NCI-H345 (cell line): ENCODE measurements at places on chromosomes 7 and 10.

GRCh38 chr10:42177077-42177792 is 461.1 kb downstream of the ZNF33B start:
- DNase-seq, result no peak

GRCh38 chr10:127423218-127423915 is 125.7 kb upstream of the NPS start:
- no peak for DNase-seq

DNA sequence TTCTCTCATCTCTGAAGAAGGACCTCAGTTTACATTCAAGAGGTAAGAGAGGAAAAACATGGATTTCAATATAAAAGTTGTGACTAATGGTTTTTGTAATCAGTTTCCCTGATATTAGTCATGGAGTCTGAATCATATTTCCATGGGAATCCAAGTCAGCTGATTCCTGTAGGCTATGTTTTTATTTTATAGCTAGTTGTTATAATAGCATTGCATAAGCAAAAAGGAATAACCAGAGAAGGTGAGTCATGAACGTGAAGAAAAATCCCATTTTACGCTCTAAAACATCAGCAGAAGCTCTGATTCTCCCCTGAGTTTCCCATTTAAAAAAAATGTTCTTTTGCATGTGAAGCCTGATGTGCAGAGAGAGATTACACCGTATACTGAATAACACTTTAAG is 299.3 kb downstream of the SFMBT2 start:
- no peak for DNase-seq

DNA sequence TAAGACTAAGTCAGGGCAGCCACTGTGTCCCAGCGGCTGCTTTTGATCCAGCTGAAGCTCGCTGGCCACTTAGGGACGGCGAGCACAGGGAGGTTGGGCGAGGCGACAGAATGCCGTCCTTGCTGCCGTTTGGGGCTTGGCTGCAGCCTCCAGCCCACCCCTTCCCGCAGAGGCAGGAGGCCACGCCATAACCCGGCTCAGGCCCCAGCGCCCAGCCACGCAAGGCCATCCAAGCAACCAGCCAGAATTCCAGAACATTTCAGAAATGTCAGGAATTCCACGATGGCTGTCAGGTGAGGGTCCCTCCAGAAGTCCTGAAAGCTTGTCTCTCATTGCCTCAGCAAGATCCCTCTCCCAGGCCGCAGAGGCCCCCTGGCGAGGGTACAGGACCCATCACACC is 479.1 kb upstream of the FOXK1 start:
- no peak for DNase-seq

GRCh38 chr7:90246171-90246570 is 1.2 kb downstream of the CFAP69 start:
- no peak for DNase-seq

GRCh38 chr7:27094304-27095049 is 1.3 kb downstream of the HOXA1 start:
- no peak for DNase-seq

DNA sequence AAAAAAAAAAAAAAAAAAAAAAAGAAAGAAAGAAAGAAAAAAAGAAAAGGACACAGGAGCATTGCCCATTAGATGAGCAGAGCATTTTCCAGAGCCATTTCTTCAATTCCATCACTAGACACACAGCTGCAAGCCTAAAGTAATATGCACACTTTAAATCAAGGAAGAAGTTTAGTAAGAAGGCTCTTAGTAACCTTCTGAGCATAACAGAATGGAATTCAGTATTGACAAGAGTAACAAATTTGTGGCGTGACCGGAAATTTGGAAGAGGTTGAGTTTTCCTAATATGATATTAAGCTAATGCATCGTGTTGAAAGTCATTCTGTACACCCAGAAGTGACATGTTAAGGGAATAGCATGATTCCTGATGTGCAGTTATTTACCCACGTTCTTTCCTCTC is 35.3 kb downstream of the SMURF1 start:
- no peak for DNase-seq

GRCh38 chr7:76054123-76055120 is 6.5 kb downstream of the MDH2 start:
- peak; percentile 8 for DNase-seq

DNA sequence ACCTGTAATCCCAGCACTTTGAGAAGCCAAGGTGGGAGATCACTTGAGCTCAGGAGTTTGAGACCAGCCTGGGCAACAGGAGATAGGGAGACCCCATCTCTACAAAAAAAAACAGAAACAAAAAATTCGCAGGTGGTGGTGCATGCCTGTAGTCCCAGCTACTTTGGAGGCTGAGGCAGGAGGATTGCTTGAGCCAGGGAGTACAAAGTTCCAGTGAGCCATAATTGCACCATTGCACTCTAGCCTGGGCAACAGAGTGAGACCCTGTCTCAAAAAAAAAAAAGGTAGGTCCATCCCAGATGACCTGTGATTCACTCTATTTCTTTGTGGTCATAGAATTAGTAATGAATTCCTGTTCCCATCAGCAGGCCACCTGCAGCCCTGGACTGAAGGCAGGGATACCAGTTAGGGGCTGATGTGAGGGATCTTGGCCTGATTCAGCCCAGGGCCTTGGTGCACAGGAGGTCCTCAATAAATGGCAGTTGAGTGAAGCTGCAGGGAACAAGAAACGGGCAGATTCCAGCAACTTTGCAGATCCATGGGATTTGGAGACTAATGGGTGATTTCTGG is at the start of gene MYH16:
TSS of gene MYH16 (plus strand) at position 364 of the 570 bp plus-strand sequence.
- no peak for DNase-seq

DNA sequence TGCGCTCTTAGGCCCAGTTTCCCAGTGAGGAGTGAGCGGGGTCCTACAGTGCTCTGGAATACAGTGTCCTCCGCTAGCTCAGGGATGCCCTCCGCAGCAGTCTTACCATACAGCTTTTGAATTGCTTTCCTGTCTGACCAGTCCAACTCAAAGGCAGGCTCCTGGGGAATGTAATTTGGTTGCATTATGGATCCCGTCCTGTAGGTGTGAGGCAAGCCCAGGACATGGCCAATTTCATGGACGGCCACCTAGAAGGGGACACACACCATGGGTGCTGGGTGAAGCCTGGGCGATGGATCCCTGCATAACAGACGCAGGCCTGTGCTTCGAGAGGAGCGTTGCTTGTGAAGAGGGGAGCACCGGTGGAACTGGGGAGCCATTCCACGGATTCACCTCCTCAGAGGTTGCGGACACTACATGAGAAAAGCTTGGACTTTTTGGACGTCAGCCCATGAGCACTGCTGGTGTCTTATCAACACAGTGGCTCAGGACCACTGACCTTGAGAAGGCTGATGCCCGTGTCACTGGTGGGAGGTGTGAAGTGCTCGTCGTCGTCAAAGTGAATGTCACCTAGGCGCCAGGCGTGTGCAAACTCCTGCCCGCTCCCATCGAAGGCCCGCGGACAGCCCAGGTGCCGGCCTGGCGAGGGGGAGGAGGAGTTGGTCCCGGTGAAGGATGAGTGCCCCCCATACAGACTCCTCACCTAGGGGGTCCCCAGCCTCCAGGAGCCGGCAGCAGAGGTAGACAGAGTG is 3.3 kb downstream of the MMP21 start:
- no peak for DNase-seq

DNA sequence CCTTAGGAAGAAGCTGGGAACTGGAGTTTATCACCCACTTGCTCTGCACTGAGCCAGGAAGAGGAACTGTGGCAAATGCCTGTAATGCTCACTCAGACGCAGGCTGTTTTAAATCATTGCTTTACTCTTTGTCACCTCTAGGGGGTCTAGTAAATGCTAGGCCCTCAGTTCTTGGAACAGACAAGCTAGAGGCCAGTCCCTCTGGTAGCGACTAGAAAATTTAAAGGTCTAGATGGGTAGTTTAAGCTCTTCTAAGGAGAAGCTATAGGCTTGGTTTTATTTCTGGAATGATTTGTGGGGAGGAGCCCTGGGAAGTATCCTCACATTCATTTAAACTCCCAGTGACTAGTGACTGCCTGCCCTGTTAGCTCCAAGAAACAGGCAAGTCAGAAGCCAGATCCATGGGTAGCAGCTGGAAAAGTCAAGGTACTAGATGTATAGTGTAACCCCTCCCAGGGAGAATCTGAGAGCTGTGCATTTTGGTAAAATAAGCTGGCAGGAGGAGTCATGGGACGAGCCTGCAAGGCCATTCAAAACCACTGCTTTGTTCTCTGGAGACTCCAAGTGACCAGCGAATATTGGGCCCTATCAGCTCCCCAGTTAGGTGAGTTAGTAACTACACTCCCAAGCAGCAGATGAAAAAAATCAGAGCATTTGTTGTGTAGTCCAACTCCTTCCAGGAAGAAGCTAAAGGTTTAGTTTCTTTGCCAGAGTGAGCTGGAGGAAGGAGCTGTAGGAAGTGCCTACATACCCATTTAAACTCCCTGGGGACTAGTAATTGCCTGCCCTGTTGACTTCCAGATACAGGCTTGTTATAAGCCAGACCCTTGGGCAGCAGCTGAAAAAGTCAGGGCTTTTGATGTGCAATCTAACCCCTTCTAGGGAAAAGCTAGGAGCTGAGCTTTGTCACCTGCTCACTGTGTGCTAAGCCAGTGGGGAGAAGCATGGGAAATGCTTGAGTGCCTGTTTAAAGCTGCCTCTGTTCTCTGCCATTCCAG is 68.9 kb downstream of the DYNC1I1 start:
- no peak for DNase-seq

DNA sequence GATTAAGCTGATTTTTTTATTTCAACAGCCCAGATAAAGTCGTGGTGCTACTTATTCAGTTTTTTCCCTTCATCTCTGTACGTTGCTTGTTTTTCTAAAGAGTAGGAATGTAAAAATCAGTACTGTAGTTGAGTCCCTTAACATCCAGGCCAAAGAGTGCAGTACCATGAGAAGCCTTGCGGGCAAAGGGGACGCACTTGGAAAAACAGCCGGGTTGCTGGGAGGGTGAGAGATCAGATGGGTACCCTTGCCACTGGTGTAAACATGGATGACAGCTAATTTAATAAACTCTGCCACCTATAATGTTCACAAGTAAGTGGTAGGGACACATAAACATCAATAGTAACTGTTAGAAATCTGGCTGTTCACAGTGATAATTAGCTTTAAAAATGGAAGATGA is 175.9 kb downstream of the POU6F2 start:
- no peak for DNase-seq

- DNase-seq, result no peak
Measured at GRCh38 chr7:138868711-138869110, 70.7 kb upstream of the ATP6V0A4 start.

DNA sequence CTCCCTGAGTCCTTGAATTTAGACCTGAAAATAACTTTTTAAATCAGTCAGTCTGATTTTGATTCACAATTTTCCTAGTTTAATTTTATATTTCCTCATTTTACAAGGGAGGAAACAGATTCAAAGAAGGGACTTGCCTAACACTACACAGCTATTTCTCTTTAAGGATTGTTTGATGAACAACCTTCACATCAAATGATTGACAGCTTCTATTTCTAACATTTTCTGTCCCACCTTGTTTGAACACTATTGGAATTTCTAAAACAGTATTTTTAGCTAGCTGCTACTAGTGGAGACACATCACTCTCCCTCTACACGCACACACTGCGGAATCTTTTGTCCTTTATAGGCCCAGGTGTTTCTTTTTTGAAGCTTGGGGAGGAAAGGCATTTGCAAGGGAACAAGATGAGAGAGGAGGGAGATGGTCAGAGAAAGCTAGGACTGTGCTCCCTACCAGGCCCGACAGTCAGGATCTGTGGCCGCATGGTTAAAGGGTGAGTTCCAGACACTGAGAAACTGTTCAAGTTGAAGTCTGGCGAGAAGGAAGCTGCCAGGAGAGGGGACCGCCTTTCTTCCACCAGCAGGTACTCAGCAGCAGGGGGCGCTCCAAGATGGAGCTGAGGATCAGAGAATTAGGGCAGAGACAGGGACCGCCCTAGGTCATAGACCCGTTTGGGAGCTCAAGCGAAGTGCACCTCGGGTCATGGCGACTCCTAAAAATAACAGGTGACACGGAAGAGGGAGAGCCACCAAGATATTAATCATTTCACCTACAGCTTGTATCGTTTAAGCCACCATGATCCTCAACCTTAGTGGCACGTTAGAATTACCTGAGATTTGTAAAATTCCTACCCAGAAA is 49.7 kb downstream of the DNAJC12 start:
- DNase-seq, result no peak

DNA sequence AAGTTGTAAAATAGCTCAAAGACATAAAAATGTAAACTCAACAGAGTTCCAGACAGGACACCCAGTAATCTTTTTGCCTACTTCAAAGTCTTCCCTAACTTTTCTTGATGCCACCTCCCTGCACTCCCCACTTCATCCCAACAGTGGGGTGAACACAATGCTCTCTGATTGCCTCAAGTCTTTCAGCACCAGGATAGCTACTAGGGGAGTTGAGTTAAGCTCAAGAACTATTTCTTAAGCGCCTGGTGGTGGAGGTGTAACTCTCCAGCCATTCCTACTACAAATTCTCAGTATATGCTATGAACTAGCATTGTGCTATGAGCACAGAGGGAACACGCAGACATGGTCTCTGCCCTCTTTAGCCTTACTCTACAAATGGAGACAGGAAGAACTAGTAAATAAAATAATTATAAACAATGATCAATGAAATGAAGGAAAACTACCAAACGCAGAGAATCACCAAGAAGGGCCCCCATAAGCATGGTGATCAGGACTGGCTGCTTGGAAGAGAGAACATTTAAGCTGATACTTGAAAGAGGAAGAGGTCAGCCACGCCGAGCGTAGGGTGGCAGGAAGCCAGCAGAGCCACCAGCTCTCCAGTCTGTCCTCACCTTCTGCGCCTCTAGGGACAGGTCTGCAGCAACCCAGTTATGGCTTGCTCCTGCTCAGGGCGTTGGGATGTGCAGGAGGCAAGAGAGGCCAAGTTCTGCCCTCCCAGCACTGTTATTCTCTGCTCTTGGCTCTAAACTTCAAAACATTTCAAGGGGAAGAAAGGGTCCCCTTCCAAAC is 16.7 kb upstream of the FRA10AC1 start:
- no peak for DNase-seq

DNA sequence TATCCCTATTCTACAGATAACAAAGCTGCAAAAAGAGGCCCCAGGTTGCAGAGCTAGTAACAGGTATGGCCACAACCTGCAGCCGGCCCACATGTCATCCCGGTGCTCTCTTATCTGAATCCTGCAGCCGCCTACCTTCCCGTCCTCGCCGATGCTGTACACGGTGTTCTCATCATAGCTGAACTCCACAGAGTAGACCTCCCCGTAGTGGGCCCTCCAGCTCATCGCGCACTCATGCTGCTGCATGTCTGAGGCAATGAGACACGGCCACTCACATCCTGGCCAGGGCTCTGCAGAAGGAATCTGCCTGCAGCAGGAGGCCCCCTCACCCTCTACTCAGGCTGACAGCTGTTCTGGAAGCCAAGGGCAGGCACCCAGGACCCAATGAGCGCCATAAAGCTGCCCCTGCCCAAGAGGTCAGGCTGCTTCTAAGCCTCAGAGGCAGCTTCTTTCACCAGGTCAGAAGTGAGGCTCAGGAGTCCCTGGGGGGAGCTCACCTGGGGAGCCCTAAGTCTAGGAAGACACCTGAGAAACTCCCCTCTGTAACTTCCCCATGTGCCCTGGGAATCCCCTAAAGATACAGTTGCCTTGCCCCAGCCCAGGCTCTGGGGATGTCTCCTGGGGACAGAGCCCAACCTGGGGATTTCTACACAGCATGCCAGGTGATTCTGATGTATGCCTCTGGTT is 17.9 kb upstream of the CYREN start:
- DNase-seq, result no peak

DNA sequence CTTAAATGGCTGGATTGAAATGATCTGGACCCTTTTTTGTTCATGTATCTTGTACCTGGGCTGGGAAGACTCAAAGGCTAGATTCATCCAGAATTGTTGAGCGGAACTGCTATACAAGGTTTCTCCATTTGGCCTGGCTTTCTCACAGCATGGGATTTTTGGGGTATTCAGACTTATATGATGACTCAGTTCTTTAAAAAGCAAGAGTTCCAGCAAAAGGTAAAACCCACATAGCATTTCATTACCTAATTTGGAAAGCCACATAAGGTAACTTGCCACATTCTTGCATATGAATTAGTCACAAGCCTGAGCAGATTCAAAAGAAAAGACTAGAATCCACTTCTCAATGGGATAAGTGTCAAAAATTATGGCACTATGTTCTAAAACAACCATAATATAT is 137.4 kb downstream of the HGF start:
- no peak for DNase-seq
